OCI-LY7 (cell line): ENCODE measurements at places on chromosomes 3 and 15. TPM values are rescaled to one million over a fixed set of nuclear protein-coding genes. Genes with fewer than 3 reads are reported as not detected.

CEP152 gene
- 44.9 and 54.4 TPM in 2 replicates for total RNA-seq

GATM gene
- total RNA-seq = 2.7 and 3.4 TPM in 2 replicates

VPS39 gene
- total RNA-seq = 56.1 and 60.5 TPM in 2 replicates

BRPF1 gene
- 31.5 and 35.5 TPM in 2 replicates for total RNA-seq

PEX11A gene
- 0.77 and 2.8 TPM in 2 replicates for total RNA-seq

SLC22A13 gene
- 0.27 TPM in 1 of 2 replicates, not detected in the other for total RNA-seq

CSPG5 gene
- 0.13 and 0.22 TPM in 2 replicates for total RNA-seq

SKOR1 gene
- total RNA-seq = 1.0 and 1.6 TPM in 2 replicates

ZNF662 gene
- total RNA-seq = not detected in 2 replicates

NR1I2 gene
- not detected in 2 replicates for total RNA-seq

C3orf18 gene
- total RNA-seq = 8.0 and 9.5 TPM in 2 replicates

BAHD1 gene
- 22.3 TPM in 2 replicates for total RNA-seq

CPN2 gene
- total RNA-seq = not detected in 2 replicates

TARS3 gene
- total RNA-seq = 11.0 and 11.4 TPM in 2 replicates

GRAMD1C gene
- total RNA-seq = 6.4 and 6.8 TPM in 2 replicates

SCN11A gene
- total RNA-seq = 0.13 and 0.22 TPM in 2 replicates

DAZL gene
- not detected in 2 replicates for total RNA-seq

RTP1 gene
- total RNA-seq = not detected in 2 replicates

TGM4 gene
- total RNA-seq = not detected in 2 replicates

ACKR2 gene
- 2.0 and 2.9 TPM in 2 replicates for total RNA-seq

MEX3B gene
- total RNA-seq = 5.8 and 7.3 TPM in 2 replicates

COL6A6 gene
- total RNA-seq = not detected in 2 replicates

GOLGA6L7 gene
- total RNA-seq = not detected in 2 replicates

SHISA5 gene
- 97.1 and 97.3 TPM in 2 replicates for total RNA-seq

FETUB gene
- total RNA-seq = not detected in 2 replicates

TIMP4 gene
- not detected in 2 replicates for total RNA-seq

CIB2 gene
- total RNA-seq = 0.35 and 0.36 TPM in 2 replicates
